ENCODE measurements at places on chromosomes 4 and X.

DNA sequence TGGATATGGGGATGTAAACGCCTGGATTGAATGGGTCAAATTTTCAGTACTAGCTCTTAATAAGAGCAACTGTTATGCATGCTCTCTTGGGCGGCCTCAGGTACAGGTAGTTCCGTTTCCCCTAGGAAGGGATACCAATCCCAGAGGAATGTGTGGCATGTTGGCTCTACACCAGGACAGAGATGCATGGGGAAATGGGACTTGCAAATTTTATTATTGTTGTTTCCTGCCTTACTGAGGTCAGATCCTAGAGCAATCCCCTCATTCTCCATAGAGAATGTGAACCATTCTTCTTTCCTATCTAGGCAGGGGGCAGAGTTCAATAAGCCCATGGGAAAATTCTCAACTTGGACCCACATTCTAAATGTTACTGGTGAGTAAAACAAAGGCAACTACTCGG is 361.8 kb upstream of the FGF16 start:
- H3K36me3 ChIP-seq, result no peaks in the 10 kb centered on the region
- no peaks in the 10 kb centered on the region for H3K4me1 ChIP-seq
- H3K27me3 ChIP-seq, result no peaks in the 10 kb centered on the region

GRCh38 chr4:119643306-119644042 is 14.9 kb upstream of the PDE5A start:
- no peak overlapping the region for H3K27ac ChIP-seq
- no peaks in the 10 kb centered on the region for H3K36me3 ChIP-seq
- no peak overlapping the region for H3K4me3 ChIP-seq
- no peak for DNase-seq

DNA sequence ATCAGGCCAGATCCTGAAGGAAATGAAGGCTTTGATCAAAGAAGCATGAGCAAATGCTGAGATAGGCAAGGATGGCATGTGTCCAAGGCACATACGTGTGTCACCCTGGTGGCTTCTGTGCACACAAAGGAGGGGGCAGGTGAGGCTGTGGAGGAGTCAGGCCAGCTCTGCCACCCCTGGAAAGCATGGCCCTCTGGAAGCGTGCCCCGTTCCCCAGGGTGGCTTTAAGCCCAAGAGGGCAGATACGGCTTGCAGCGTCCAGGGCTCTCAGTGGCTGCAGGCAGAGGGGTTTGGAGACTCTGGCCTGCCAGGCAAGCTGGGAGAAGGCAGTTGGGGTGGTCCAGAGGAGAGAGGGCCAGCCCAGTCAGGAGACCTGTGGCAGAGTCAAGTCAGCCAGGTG is 25.6 kb downstream of the PNMA6E start:
- H3K36me3 ChIP-seq, result no peaks in the 10 kb centered on the region
- H3K27me3 ChIP-seq, result no peaks in the 10 kb centered on the region
- peaks cover 5% of the 10 kb centered on the region for H3K4me1 ChIP-seq
- H3K27ac ChIP-seq, result no peak overlapping the region

- H3K36me3 ChIP-seq, result no peaks in the 10 kb centered on the region
- H3K27ac ChIP-seq, result no peak overlapping the region
- no peaks in the 10 kb centered on the region for H3K27me3 ChIP-seq
- H3K4me1 ChIP-seq, result peaks cover 14% of the 10 kb centered on the region
- H3K4me3 ChIP-seq, result no peak overlapping the region
Observed at GRCh38 chr4:8334786-8335460, 65.4 kb downstream of the HTRA3 start.

DNA sequence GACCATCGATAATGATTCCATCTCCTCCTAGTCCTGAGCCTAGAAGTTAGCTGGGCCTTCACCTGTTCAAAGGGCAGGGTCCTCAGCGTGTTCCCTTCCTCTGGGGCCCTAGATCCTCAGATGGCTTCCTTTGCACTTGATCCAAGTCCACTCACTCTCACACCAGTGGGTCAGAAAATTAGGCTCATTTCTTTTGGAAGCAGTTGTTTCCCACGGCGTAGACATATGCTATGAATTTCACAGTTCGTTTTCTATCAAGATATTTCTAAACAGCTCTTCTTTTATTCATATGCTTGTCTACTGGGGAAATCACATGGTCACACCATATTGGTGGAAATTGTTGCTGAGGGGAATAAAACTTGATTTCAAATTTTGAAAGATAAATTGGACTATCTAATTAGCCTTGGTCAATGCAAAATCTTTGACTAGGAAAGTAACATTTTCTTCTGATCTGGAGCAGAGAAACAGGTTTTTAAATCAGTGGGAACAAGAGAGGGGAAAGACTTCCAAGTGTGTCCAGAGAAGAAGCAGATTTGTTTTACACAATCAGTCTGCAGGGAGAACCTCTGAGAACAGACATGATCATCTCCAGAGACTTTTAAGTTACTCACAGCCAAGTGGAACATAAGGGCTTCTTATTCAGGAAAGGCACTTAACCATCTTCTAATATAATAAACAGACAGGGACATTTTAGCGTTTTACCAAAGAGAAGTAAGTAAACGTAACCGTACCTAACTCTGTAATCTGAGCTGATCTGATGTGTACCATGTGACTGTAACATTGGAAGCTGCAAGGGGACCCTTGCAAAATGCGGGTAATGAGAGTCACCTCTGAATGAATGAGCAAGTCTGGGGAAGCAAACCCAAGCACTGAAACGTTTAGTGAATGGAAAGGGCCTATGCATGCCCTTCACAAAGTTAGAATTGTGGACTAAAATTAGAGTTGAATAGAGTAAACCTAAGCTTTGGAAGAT is 455.7 kb upstream of the FAT1 start:
- H3K4me3 ChIP-seq, result no peak overlapping the region
- no peaks in the 10 kb centered on the region for H3K36me3 ChIP-seq
- H3K4me1 ChIP-seq, result no peaks in the 10 kb centered on the region
- no peak overlapping the region for H3K27ac ChIP-seq
- no peaks in the 10 kb centered on the region for H3K27me3 ChIP-seq

DNA sequence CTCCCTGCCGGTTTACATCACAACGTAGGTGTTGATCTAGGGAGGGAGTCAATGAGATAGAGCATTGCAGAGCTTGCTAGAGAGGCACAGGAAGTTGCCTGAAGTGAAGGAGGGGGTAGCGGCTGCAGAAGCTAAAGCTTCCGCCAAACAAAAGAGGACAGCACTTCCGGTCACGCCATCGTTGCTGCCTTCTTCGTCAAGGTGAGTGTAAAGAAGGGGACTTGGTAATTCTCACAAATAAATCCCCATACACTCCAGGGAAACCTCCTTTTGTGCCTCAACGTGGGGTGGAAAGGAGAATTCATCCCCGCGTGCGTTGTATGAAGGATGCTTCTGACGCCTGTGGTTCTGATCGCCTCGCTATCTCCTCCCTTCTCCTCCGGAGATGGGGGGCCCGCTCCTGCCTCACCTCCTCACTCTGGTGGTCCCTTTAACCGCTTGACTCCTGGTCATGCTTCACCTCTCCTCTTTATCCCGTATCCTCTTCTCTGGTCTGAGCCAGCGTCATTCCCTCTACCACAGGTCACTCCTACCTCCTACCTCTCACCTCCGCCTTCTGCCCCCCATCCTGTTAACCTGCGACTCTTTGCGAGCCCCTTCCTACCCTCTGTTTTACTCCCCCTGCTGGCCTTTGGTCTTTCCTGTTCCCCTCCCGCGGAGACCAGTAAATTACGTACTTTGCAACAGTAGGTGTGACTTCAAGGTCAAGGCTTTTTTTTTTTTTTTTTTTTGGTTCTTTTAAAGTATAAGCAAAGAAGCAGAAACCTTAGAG is 59.9 kb downstream of the GSPT2 start:
- H3K27me3 ChIP-seq, result no peaks in the 10 kb centered on the region
- H3K4me3 ChIP-seq, result peak overlapping the region; percentile 71
- no peaks in the 10 kb centered on the region for H3K4me1 ChIP-seq
- peak; percentile 80 for DNase-seq
- H3K27ac ChIP-seq, result peak overlapping the region; percentile 50

GRCh38 chr4:113827285-113827684 is 65.7 kb upstream of the CAMK2D start:
- H3K27me3 ChIP-seq, result no peaks in the 10 kb centered on the region
- H3K27ac ChIP-seq, result no peak overlapping the region
- H3K36me3 ChIP-seq, result no peaks in the 10 kb centered on the region
- no peak for DNase-seq

DNA sequence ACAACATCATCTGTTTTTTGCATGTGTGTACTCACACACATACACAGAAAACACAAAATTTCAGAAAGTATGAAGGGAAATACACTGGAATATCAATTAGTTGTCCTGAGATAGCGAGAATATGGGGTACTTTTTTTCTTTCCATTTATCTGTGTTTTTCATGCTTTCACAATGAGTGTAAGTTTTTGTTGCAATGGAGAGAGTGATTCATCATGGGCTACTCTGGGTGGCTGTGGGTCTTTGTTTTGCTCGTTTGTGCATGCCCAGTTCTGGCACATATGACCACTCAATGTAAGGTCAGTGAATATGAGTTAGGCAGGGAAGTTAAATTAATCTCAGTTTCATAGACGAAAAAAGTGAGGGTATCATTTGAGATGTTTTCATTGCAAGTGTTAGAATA is 26.9 kb downstream of the XK start:
- no peaks in the 10 kb centered on the region for H3K27me3 ChIP-seq
- H3K4me3 ChIP-seq, result no peak overlapping the region
- H3K27ac ChIP-seq, result no peak overlapping the region
- no peaks in the 10 kb centered on the region for H3K36me3 ChIP-seq
- H3K4me1 ChIP-seq, result no peaks in the 10 kb centered on the region

DNA sequence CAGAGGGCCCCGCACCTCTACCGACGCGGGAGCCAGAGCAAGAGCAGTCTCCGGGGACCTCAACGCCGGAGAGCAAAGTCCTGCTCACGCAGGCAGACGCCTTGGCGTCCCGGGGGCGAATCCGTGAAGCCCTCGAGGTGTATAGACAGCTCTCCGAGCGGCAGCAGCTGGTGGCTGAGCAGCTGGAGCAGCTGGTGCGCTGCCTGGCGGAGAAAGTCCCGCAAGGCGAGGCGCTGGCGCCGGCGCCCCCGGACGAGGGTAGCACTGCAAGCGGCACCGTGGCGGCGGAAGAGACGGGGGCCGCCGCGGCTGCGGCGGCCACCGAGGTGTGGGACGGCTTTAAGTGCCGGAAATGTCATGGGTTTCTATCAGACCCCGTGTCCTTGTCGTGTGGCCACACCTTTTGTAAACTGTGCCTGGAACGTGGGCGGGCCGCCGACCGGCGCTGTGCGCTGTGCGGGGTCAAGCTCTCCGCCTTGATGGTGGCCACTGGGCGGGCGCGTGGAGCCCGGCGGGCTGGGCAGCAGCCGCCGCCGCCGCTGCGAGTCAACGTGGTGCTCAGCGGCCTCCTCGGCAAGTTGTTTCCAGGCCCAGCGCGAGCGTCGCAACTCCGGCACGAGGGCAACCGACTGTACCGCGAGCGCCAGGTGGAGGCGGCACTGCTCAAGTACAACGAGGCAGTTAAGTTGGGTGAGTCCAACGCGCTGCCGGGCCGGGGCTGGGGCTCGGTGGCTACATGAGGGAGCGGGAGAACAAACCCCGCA is 672 bp downstream of the LONRF3 start:
- peak; percentile 28 for DNase-seq
- H3K4me1 ChIP-seq, result no peaks in the 10 kb centered on the region
- peak overlapping the region; percentile 59 for H3K4me3 ChIP-seq
- H3K36me3 ChIP-seq, result no peaks in the 10 kb centered on the region
- no peak overlapping the region for H3K27ac ChIP-seq
- no peaks in the 10 kb centered on the region for H3K27me3 ChIP-seq

- H3K27ac ChIP-seq, result no peak overlapping the region
- H3K4me1 ChIP-seq, result no peaks in the 10 kb centered on the region
- no peak overlapping the region for H3K4me3 ChIP-seq
- DNase-seq, result no peak
- no peaks in the 10 kb centered on the region for H3K27me3 ChIP-seq
Observed at GRCh38 chrX:1440506-1440905, 12.2 kb downstream of the ASMTL start.

DNA sequence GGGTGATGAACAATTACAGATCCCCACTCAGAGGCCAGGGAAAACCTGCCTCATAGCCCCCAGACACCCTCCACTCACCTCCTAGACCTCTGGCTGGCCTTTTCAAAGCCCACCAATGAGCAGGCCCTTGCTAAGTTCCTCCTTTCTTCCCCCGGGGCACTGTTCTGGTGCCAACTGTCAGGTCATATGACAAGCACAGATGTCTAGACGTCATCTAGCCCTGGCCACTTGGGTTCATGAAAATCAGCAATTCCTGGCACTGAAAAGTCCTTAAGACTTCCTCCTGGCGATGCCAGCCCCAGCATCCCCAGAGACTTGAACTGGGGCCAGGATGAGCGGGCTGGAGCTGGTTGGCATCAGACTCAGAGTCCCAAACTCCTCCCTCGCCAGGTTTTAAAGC is 115.6 kb upstream of the NALF2 start:
- no peak for DNase-seq
- no peaks in the 10 kb centered on the region for H3K4me1 ChIP-seq
- H3K4me3 ChIP-seq, result no peak overlapping the region
- no peaks in the 10 kb centered on the region for H3K27me3 ChIP-seq
- H3K36me3 ChIP-seq, result no peaks in the 10 kb centered on the region

DNA sequence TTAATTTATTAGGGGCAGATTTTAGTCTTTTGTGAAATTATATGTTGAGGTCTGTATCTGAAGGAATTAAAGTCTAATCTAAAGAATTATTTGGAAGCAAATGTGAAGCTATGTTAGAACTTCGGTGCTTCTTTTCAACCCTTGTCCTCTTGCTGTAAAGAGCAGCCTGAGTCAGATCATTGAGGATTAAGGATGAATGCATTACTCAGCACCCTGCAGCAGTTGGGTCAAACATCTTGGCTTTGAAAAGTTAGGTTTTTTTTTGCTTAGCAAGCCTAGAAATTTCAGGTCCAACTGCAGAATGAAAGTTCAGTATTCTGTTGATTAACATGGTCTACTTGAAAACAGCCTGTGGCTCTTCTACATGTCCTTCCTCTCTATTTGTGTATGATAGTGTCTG is 57.6 kb downstream of the SLC4A4 start:
- no peak overlapping the region for H3K27ac ChIP-seq
- H3K27me3 ChIP-seq, result no peaks in the 10 kb centered on the region
- no peak for DNase-seq
- H3K36me3 ChIP-seq, result no peaks in the 10 kb centered on the region
- H3K4me1 ChIP-seq, result no peaks in the 10 kb centered on the region

- H3K27ac ChIP-seq, result no peak overlapping the region
- DNase-seq, result no peak
- no peaks in the 10 kb centered on the region for H3K4me1 ChIP-seq
- no peaks in the 10 kb centered on the region for H3K27me3 ChIP-seq
Observed at GRCh38 chr4:144302704-144303536, 162.4 kb upstream of the GYPA start.

All from testis (tissue), 5 donors.